ENCODE measurements at places on chromosomes 4 and X.

- no peaks in the 10 kb centered on the region for H3K4me1 ChIP-seq
- no peaks in the 10 kb centered on the region for H3K27me3 ChIP-seq
- H3K36me3 ChIP-seq = no peaks in the 10 kb centered on the region
- no peak for DNase-seq
- no peak overlapping the region for H3K4me3 ChIP-seq
These were observed 50.7 kb downstream of the AMOT start for GRCh38 chrX:112789931-112790330.

DNA sequence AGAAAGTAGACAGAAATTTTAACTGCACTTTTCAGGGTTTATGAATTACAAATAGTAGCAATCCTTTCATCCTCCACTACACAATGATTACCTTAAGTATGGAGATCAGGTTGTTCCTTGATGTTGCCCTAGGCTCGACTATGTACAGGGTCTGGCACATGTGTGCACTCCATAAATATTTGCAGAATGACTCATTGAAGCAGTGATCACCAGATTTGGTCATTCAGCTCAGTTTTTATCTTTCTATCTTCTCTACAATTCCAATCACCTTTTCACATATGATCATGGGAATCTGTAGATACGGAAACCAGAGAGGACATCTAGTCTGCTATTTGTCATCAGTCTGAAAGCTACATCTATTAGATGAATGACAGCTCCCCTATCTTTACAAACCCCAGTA lies 171.7 kb upstream of the HCCS start:
- no peak overlapping the region for H3K27ac ChIP-seq
- H3K4me1 ChIP-seq = no peaks in the 10 kb centered on the region
- no peaks in the 10 kb centered on the region for H3K27me3 ChIP-seq
- no peak for DNase-seq

DNA sequence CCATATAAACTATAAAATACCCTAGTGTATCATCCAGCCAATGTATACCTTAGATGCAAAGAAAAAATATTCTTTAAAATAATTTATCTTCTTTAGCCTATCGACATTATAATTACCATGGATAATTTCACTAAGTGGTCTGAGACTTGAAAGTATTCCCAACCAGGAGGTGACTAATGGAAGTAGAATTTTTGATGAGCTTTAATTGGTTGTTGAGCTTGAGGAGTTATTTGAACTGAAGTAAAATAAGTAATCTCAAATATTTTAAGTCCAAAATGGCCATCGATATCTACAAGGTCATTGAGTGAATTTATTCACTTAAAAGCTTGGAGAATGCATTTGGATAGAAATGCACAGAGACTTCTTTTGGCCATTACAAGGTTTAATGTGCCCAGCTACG lies 436.2 kb downstream of the TLL1 start:
- H3K27me3 ChIP-seq = no peaks in the 10 kb centered on the region
- peaks cover 2% of the 10 kb centered on the region for H3K4me1 ChIP-seq
- DNase-seq = no peak
- H3K4me3 ChIP-seq = no peak overlapping the region

DNA sequence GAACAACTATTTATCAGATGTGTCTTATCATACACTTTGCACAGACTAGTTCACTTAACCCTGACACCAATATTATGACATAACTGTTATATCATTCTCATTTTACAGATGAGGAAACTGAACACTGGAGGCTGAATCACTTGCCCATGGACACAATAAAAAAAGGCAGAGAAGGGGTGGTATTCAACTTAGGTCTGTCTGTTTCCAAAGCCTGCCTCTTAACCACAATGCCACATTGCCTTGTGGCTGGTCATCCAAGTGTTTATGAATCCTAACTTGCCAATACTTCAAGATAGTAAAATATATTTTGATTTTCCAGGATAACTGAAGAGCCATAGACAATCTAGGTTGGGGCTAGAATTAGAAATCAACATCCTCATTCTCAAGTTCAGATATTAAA lies 327.8 kb downstream of the NR3C2 start:
- peaks cover 10% of the 10 kb centered on the region for H3K36me3 ChIP-seq
- DNase-seq = no peak
- peaks cover 4% of the 10 kb centered on the region for H3K4me1 ChIP-seq
- no peak overlapping the region for H3K27ac ChIP-seq
- no peaks in the 10 kb centered on the region for H3K27me3 ChIP-seq

GRCh38 chr4:11081006-11081405 lies 347.7 kb downstream of the HS3ST1 start:
- H3K27me3 ChIP-seq = no peaks in the 10 kb centered on the region
- no peak overlapping the region for H3K27ac ChIP-seq
- H3K4me3 ChIP-seq = no peak overlapping the region
- DNase-seq = no peak
- H3K36me3 ChIP-seq = no peaks in the 10 kb centered on the region
- H3K4me1 ChIP-seq = no peaks in the 10 kb centered on the region

DNA sequence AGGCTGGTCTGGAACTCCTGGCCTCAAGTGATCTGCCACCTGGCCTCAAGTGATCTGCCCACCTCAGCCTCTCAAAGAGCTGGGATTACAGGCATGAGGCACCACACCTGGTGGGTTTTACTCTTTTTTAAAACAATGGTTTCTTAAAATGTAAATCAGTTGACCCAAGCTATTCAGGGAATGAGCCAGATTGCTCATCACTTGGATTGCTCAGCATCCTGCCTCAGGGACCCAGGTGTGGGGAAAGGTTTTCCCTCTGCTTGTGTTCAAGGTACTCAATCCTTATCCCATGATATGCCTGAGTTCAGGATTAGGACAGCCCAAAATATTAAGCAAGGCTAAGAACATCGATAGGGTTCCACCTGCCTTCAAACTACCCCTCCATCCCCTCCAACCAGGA lies 67.4 kb downstream of the CHRNA9 start:
- no peaks in the 10 kb centered on the region for H3K27me3 ChIP-seq
- no peak for DNase-seq
- H3K4me1 ChIP-seq = peaks cover 9% of the 10 kb centered on the region

GRCh38 chr4:171742436-171742835 lies 70.8 kb upstream of the GALNTL6 start:
- H3K27ac ChIP-seq = no peak overlapping the region
- DNase-seq = no peak
- no peaks in the 10 kb centered on the region for H3K27me3 ChIP-seq
- H3K4me3 ChIP-seq = no peak overlapping the region
- no peaks in the 10 kb centered on the region for H3K4me1 ChIP-seq

DNA sequence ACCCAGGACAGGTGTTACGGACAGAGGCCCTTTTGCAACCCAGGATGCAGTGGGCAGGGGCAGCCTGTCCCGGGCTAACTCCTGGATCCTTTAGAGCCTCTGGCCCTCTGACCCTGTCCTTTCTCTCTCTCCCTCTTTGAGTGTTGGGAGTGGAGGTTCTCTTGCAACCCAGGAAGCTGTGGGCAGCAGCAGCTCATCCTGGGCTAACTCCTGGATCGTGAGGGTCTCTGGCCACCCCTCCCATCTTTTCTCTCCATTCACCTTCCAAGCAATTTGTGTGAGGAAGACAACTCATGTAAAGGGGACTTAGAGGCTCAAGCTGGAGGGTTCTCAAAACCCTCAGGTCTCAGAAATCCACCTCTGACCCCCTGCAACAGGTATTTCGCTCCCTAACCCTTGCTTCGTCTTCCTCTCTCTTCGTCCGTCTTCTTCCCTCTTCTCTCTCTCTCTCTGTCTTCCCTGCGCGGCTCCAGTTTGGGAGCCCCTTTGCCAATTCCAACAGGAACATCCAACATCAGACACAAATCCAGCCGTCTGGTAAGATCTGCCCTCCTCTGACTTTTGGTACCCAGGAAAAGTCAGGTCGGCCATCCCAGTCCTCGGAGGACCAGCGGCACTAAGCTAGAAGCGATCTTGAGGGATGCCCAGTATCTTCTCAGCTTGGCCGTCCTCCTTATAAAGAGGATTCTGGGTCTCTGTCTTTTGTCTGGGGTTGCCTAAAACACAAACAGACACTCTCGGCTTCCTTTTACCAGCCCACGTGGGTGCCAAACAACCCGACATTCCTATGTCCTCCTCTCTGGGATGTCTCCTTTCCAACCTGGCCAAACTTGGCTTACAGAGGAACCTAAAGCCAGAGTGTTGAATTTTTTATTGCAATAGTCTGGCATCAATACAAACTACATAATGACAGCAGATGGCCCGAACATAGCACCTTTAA lies 7.9 kb downstream of the ASMTL start:
- no peaks in the 10 kb centered on the region for H3K27me3 ChIP-seq
- DNase-seq = peak; percentile 40
- peaks cover 16% of the 10 kb centered on the region for H3K36me3 ChIP-seq

DNA sequence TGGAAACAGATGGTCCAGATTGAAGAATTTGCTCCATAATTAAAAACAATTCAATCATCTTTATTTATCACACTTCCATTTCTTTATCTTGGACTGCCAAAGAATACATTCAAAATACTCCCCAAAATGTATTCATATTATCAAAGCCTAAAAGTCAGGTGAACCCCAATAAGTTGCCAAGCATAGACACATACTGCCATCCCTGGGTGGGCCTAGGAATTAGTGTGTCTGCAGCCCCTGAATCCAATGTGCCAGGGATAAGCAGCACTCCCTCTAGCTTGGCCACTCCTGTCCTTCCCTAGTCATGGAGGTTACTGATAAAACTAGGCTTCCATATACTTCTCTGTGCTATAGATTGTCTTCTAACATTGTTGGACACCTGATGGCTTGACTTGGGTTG lies 199.9 kb downstream of the TENM3 start:
- H3K27ac ChIP-seq = no peak overlapping the region
- H3K36me3 ChIP-seq = no peaks in the 10 kb centered on the region
- H3K27me3 ChIP-seq = peaks cover 4% of the 10 kb centered on the region
- peaks cover 5% of the 10 kb centered on the region for H3K4me1 ChIP-seq

DNA sequence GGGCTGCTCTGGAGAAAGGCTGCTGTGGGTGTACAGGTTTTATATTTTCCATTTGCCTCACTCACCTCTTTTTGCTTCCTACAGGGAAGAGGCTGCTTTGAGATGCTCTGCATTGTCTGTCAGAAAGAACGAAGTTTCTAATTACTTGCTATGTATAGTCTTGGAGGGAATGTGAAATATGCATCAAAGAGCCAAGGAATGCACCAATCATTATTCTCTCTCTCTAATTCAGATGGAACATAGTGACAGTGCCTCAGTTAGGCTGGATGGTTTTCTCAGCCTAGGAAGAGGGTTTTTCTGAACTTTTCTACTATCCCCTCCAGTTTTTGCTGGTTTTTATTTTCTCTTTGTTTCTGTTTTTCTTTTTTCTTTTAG lies 106.8 kb upstream of the SLC4A4 start:
- no peaks in the 10 kb centered on the region for H3K36me3 ChIP-seq
- no peaks in the 10 kb centered on the region for H3K27me3 ChIP-seq
- no peak overlapping the region for H3K27ac ChIP-seq
- H3K4me3 ChIP-seq = no peak overlapping the region
- peaks cover 11% of the 10 kb centered on the region for H3K4me1 ChIP-seq

DNA sequence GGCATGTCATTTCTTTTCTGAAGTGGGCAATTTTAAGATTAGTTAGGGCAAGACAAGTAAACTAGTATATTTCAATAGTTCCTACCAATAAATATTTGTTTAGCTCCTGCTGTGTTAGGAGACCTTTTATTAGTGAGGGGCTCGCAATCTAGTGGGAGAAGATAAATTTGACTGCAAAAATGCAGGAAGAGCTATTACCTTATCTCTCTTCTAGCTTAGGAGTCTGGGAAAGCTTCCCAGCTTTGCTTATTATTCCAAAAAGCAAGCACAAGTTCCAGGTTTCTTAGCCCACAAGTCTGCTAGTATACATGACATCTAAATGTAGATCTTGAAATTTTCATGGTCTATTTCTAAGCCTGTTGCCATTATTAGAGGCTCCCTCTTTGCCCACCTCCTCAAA lies 191.1 kb downstream of the GC start:
- H3K27ac ChIP-seq = no peak overlapping the region
- H3K36me3 ChIP-seq = no peaks in the 10 kb centered on the region
- no peak overlapping the region for H3K4me3 ChIP-seq

DNA sequence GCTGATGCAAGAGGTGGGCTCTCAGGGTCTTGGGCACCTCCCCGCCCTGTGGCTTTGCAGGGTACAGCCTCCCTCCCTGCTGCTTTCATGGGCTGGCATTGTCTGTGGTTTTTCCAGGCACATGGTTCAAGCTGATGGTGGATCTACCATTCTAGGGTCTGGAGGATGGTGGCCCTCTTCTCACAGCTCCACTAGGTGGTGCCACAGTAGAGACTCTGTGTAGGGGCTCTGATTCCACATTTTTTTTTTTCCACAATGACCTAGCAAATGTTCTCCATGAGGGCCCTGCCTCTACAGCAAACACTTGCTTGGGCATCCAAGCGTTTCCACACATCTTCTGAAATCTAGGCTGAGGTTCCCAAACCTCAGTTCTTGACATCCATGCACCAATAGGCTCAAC lies 657.9 kb upstream of the CT83 start:
- H3K4me3 ChIP-seq = no peak overlapping the region

DNA sequence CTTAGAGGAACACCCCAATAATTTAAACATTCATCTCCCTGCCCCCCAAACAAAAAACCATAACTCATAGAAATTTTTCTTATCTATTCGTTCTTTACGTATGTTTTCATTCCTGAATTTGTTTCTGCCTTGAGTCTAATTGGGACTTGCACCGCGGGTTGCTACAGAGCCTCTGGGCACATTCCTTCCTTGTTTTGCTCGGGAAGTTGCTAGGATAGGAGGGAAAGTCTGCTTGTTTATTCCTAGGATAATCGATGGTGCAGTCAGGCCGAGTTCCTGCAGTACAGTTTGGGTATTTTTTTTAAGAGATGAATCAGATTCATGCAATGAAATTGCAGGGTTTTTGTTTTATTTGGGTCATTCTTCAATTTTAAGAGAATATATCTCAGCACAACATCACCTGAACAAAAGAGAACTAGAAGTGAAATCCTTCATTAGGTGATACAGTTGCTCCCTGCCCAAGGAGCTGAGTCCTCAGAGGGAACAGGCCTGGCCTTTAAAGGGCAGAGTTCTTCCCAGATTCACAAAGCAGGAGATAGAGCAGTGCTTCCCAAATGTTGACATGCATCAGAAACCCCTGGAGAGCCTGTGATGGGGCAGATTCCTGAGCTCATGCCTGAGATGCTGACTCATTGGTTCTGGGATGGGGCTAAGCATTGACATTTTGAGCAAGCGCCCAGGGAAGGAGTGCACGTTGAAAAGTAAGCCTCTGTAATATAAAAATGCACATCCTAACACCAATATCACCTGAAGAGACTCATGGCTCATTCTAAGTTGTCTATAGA lies 114.9 kb upstream of the FAM9B start:
- H3K4me1 ChIP-seq = no peaks in the 10 kb centered on the region
- H3K27ac ChIP-seq = peak overlapping the region; percentile 60
- no peak overlapping the region for H3K4me3 ChIP-seq
- H3K36me3 ChIP-seq = no peaks in the 10 kb centered on the region

GRCh38 chrX:38595801-38596200 lies 34.5 kb downstream of the TSPAN7 start:
- H3K27me3 ChIP-seq = no peaks in the 10 kb centered on the region
- H3K36me3 ChIP-seq = no peaks in the 10 kb centered on the region
- no peak overlapping the region for H3K27ac ChIP-seq
- DNase-seq = no peak
- no peaks in the 10 kb centered on the region for H3K4me1 ChIP-seq

DNA sequence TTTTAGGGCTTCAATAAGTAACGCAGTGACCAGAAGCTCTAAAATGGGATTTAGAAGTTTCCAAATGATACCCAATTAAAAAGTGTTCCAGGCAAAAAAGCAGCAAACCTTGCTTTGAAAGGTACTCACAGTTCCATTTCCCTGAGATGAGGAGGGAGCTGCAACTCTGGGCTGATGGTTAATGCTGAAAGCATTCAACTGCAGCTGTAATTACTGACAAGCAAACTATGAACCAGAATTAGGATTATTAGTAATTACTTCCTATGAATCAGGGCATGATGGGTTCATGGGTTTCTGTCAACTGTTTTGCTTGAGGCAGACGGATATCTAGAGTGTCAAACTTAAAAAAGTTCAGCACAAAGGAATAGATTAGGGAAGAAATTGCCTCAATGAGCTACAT lies 357.4 kb downstream of the STIM2 start:
- H3K4me1 ChIP-seq = no peaks in the 10 kb centered on the region
- DNase-seq = no peak
- H3K27ac ChIP-seq = no peak overlapping the region
- H3K4me3 ChIP-seq = no peak overlapping the region
- H3K36me3 ChIP-seq = no peaks in the 10 kb centered on the region
